ENCODE measurements at places on chromosomes 12 and 14.
A peak's percentile ranks its signal among the peaks of the same experiment; 100 is the strongest.

DNA sequence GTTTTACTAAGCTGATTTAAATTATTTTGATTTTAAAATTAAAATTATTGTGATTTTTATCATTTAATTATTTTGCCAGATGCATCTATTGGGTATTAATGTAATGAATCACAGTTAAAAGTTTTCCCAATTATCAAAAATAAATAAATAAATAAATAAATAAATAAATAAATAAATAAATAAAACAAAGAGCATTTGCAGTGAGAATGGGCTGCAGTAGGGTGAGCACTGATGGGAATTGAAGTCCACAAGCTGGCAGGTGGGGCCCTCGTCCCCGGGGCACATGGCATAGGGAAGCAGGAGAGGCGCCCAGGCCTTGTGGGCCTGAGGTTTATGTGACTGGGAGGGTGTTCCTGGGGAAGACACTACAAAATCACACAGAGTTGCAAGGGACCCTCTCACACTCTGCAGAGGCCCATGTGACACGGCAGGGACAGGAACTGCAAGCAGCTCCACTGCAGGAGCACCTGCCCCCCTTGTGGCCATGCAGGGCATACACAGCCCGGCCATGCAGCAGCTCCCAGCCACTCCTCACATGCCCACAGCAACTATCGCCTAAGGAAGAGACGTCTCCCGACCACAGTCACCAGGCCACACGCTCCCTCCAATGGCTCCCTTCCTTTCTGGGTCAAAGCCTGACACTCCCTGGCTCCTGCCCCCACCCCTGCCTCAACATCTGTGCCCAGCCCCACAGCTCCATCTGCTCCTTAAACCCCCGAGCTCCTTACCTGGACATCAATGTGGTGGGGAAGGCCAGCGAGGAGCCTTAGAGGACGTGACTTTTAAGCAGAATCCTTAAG lies 256.3 kb upstream of the SFSWAP start:
- DNase-seq: peak; percentile 63

GRCh38 chr12:110182281-110182680 lies 58.1 kb downstream of the IFT81 start:
- no peak for DNase-seq

DNA sequence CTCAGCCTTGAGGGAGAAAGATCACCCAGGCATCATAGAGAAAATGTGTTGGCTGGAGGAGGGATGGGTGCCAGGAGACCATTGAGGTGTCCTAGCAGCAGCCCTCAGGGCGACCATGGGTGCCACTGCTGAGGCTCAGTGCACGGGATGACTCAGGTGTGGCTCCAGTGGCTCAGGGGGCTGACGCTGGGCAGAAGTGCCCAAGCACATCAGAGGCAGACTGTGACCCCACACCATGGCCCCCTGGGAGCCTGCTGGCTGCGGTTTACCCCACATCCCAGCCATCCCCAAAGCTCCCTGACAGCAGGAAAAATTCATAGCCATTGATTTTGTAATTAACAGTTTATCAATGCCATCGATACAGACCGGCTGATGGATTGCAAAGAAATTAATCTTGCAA lies 120.7 kb downstream of the ESRRB start:
- DNase-seq: no peak

DNA sequence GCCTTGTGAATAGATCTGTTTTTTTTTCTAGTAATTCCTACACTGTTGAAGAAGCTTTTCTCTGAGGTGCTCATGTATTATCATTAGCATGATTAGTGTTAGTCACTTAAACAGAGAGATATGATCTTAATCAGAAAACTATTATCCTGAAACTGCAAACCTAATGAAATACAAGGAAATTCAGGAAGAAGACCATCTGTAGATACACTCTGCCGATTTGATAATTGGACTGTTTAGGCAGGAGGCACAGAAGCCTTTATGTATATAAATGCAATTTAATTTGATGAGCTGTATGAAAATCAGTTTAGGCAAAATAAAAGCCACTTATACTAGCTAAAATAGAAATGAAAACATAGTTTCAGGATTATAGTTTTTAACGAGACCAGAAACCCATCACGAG lies 23.3 kb downstream of the PDZRN4 start:
- no peak for DNase-seq

- DNase-seq: no peak
Measured at GRCh38 chr12:52579468-52580465, 6.1 kb upstream of the KRT74 start.

DNA sequence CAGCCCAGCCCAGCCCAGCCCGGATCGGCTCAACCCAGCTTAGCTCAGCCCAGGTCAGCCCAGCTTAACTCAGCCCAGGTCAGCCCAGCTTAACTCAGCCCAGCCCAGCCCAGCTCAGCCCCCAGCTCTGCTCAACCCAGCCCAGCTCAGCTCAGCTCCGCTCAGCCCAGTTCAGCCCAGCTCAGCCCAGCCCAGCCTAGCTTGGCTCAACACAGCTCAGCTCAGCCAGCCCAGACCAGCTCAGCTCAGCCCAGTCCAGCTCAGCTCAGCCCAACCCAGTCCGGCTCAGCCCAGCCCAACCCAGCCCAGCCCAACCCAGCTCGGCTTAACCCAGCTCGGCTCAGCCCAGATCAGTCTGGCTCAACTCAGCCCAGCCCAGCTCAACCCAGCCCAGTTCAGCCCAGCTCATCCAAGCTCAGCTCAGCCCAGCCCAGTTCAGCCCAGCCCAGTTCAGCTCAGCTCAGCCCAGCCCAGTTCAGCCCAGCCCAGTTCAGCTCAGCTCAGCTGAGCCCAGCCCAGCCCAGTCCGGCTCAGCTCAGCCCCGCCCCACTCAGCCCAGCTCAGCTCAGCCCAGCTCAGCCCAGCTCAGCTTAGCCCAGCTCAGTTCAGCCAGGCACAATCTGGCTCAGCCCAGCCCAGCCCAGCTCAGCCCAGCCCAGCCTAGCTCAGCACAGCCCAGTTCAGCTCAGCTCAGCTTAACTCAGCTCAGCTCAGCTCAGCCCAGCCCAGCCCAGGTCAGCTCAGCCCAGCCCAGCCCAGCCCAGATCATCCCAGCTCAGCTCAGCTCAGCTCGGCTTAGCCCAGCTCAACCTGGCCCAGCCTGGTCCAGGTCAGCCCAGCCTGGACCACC lies 331.7 kb downstream of the TMEM121 start:
- DNase-seq: peak; percentile 12

DNA sequence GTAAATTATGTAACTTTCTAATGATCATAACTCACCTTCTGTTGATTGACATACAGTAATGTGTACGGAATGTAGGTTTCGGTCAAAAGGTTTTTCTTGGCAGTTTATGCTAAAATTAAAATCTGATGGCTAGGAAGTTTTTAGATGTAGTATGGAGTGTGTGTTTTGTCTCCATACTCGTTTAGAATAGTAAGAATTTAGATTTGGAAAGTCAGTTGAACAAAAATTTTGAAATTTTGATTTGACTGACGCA lies 859 bp downstream of the PALS1 start:
- no peak for DNase-seq

DNA sequence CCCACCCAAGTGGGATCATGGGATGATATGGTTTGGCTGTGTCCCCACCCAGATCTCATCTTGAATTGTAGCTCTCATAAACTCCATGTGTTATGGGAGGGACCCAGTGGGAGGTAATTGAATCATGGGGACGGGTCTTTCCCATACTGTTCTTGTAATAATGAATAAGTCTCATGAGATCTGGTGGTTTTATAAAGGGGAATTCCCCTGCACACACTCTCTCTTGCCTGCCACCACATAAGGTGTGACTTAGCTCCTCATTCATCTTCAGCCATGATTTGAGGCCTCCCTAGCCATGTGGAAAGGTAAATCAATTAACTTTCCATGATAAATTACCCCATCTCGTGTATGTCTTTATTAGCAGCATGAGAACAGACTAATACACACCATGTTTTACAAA lies 109.2 kb downstream of the IGF1 start:
- DNase-seq: peak; percentile 8

DNA sequence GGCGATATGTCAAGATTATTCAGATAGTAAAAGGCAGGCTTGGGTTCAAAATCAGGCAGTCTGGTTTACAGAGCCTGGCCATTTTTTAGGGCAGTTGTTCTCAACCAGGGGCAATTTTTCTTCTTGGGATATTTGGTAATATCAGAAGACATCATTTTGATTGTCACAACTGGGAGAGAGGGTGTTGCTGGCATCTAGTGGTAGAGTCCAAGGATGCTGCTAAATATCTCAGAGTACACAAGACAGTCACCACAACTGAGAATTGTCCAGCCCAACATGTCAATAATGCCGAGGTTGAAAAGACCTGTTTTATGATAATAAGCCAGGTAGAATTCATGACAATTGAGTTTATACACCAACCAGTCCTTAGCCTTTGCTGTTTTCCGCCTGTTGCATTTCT lies 733.9 kb downstream of the NRXN3 start:
- no peak for DNase-seq

DNA sequence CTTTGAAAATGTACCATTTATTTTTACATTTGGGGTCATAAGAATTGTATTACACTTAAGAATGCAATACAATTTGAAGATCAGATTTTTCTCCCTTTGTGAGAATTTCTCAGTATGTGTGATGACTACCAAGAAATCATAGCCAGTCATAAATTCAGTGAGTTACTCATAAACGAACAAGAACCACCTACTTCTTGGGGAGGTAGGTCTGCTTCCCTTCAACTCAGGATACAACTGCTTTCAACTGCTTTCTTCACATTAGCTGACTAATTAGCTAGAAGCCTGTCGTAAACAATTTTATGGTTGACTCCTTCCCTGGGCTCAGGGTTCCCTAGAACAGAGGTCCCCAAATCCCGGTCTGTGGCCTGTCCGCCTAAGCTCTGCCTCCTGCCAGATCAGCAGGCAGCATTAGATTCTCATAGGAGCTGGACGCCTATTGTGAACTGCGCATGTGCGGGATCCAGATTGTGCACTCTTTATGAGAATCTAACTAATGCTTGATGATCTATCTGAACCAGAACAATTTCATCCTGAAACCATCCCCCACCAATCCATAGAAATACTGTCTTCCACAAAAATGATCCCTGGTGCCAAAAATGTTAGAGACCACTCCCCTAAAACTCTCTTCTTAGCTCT lies 3.7 kb downstream of the ANG start:
- no peak for DNase-seq

DNA sequence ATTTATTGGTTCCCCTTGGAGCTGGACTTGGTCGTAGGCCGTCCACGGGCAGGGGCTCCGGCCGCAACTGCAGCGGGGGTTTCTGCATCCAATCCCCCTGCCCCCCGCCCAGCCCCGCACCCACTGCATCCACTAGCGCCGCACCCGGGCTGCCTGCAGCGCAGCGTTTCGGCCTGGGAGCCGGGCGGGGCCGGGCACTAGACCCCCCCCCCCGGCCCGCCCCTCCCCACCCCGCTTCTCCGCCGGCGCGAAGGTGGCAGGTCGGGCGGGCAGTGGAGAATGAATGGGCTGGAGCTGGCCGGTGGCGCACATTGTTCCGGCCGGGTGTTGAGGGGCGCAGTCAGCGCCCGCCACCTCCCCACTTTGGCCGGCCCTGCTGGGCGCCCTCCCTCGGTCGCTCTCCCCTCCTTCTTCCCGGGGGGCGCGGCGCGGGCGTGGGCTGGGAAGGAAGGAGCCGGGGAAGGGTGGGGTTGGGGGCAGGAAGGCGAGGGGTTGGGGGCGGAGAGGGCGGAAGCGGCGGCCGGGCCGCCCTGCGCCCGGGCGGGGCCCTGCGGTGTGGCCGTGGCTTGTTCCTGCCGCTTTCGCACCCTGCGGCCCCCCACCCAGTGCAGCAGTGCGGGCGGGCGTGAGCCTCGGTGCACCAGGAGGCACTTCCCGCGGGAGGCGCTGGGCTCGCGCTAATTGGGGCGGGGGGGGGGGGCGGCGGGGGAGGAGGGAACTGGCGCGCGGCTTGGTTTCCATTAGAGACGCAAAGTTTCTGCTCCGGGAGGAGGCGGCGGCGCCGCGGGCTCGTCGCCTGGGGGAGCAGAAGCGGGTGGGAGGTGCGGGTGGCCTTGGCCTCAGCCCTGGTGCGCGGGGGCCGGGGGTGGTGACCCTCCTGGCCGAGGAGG lies 841 bp downstream of the CALM1 start:
- peak; percentile 63 for DNase-seq

- no peak for DNase-seq
Measured at GRCh38 chr12:25320123-25321006, 69.6 kb upstream of the KRAS start.

DNA sequence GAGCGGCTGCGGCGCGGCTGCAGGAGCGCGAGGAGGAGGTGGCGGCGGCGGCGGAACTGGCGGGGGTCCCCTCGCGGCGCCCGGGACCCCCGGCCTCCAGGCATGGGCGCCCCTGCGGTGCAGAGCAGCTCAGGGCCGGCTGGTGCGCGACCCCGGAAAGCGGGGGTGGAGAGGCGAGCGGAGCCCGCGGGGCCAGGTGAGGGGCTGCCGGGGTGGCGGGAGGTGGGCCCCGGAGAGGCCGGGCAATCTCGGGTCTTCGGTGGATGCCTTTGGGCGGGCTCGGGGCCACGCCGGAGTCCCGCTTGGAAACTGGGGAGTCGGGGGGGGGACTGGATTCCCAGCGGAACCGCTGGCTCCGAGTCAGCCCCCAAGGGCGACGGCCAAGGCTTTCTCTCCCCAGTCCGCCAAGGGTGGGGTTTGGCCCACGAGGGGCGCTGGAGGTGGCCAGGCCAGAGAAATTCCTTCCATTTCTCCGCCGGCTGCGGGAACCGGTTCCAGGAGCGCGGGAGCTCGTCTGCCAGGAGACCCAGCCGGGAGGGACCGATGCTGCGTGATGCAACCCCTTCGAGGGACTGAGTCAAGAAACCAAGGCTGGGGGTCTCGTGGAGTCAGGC lies 13.9 kb upstream of the NR4A1 start:
- no peak for DNase-seq

DNA sequence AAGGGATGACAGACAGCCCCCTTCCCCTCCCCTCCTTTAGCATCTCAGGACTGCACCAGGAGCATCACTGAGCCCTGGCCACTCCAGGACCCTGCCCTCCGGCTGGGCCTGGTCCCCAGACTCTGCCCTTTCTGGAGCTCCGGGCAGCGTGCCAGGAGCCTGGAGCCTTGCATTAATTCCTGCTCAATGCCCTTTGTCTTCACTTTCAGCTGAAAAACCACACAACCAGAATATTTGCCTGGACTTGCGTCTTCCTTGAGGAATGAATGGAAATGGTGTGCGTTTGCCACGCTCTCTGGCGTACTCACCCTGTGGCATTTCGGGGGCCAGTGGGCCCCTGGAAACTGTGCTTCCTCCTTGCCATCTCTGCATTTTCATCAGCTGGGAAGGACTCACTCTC lies 8.5 kb upstream of the RFLNA start:
- DNase-seq: no peak

- DNase-seq: no peak
Measured at GRCh38 chr14:31592631-31593030, 31.4 kb downstream of the NUBPL start.
